ENCODE measurements at places on chromosomes 1 and 21.

GRCh38 chr1:153404768-153405167, 11.6 kb upstream of the S100A7A start:
- peak; percentile 61 for DNase-seq

DNA sequence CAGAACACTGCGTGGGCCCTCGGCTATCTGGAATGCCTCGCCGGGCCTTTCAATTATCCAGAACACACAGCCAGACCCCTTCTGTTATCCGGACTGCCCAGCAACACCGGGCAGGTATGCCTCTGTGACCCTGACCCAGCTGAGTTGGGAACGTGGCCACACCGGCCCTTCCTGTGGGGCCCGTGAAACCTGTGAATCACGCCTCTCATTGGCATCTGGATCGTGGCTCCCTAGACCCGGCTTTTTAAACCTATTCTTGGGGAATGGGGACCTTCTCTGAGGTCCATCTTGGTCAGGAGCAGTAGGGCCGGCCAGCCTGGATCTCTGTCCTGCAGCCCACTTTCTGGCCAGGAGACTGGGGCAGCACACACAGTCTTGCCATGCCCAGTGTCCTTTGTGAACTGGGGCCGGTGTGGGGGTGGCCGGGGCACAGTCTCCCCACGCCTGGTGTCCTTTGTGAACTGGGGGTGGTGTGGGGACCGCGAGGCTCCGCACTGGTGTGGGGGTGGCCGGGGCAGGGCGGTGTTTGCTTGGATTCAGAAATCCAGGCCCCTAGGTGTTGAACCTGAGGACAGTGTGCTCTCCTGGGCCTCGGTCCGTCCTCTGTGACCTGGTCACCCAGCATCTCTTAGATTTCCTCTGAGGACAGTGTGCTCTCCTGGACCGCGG, 11.1 kb downstream of the COL18A1 start:
- DNase-seq: no peak

DNA sequence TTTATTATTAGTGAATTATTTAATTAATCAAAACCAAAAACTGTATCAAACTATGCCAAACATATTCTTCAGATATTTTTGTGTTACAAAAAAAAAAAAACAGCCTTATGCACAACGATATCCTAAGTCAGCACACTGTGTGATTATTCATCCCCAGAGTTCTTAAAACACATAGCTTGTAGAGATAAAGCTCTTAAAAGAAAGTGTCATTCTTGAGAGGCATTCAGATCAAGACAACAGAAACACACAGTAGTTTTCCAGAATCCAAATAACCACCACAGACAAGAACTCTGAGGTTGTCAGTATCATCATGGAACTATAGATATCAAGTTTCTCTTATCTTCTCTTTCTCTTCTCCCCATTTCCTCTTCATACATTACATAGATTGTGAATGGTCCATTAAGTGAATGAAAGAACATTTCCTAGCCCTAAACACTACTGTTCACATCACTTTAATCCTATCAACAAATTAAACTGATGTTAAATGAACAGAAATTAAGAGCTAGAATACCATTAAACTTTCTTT, 13.5 kb downstream of the ZZZ3 start:
- DNase-seq: no peak

GRCh38 chr1:152646656-152647055, 16.5 kb upstream of the LCE2D start:
- DNase-seq: no peak

- DNase-seq: no peak
Observed at GRCh38 chr21:36023092-36023480, 37.2 kb downstream of the SETD4 start.

- no peak for DNase-seq
Observed at GRCh38 chr1:107946794-107947193, 18.2 kb downstream of the VAV3 start.

DNA sequence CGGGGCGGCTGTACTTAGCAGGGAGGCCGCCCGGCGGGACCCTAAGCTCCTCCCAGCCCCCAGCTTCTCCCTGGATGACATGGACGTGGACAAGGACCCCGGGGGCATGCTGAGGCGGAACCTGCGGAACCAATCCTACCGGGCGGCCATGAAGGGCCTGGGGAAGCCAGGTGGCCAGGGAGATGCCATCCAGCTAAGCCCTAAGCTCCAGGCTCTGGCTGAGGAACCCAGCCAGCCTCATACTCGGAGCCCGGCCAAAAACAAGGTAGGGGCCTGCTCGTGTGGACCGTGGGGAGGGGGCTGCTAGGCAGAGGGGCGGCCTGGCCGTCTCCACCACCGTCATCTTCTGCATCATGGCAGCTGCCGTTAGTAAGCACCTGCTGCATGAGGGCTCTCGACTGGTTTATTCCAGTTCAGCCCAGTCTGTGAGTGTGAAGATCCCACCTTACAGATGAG, 9.0 kb downstream of the ARHGEF16 start:
- DNase-seq: no peak

GRCh38 chr1:79849388-79849787, 842.9 kb upstream of the ADGRL4 start:
- no peak for DNase-seq

- DNase-seq: no peak
Observed at GRCh38 chr1:93848350-93848883, 30.6 kb downstream of the DNTTIP2 start.

DNA sequence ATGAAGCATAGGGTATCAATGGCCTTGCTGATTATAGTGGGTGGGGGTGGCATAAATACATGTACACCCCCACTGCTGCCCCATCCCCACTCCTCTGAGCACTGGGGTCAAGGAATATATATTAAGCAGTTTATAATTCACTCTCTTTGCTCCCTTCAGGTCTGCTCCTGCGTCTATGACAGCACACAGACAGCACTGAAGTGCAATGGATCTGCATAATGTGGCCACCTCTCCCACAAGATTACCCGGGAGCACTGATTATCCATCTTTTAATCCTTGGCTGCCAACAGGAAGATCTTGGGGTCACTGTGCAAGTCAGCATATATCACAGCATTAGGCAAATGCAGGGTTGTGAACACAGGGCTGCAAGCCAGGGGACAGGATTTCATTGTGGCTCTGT, 19.3 kb downstream of the RXRG start:
- DNase-seq: no peak

Data from activated CD8-positive, alpha-beta T cell treated with anti-CD3 and anti-CD28 coated beads, Interleukin-2, amount 10 ng/mL, durations not matched to agents 7 days and 5 days (primary cell).